GM12878 (cell line): ENCODE measurements at places on chromosomes 11 and 22. TPM values are rescaled to one million over a fixed set of nuclear protein-coding genes. Genes with fewer than 3 reads are reported as not detected.

DNA sequence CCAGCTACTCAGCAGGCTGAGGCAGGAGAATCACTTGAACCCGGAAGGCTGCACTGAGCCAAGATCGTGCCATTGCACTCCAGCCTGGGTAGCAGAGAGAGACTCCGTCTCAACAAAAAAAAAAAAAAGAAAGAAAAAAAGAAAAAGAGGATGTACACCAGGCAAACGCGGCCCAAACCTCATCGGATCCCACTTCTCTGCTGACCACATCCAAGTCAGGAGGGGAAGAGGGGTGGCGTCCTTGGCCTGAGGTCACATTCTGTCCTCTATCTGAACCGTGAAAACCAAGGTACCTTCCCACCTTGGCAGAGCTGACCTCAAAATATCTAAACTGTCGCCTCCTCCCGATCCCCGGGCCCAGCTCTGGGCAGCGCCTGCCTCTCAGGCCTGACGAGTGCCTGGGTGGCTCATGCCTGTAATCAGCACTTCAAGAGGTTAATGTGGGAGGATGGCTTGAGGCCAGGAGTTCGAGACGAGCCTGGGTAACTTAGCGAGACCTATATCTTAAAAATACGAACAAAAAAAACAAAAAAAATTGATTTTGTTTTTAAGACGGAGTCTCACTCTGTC lies 25.1 kb downstream of the RGL4 start:
- peaks cover 7% of the 10 kb centered on the region; the same call in 1 of the 2 replicates for H3K36me3 ChIP-seq
- peak overlapping the region; percentile 83 for H3K4me3 ChIP-seq
- H3K27ac ChIP-seq, result no peak overlapping the region
- peaks cover 14% of the 10 kb centered on the region for H3K4me1 ChIP-seq
- no peaks in the 10 kb centered on the region for H3K27me3 ChIP-seq
- DNase-seq, result no peak

GRCh38 chr22:28012832-28013460 lies 93.9 kb upstream of the PITPNB start:
- H3K36me3 ChIP-seq, result no peaks in the 10 kb centered on the region
- H3K27me3 ChIP-seq, result no peaks in the 10 kb centered on the region
- no peak overlapping the region for H3K27ac ChIP-seq
- no peak overlapping the region for H3K4me3 ChIP-seq
- DNase-seq, result no peak

DNA sequence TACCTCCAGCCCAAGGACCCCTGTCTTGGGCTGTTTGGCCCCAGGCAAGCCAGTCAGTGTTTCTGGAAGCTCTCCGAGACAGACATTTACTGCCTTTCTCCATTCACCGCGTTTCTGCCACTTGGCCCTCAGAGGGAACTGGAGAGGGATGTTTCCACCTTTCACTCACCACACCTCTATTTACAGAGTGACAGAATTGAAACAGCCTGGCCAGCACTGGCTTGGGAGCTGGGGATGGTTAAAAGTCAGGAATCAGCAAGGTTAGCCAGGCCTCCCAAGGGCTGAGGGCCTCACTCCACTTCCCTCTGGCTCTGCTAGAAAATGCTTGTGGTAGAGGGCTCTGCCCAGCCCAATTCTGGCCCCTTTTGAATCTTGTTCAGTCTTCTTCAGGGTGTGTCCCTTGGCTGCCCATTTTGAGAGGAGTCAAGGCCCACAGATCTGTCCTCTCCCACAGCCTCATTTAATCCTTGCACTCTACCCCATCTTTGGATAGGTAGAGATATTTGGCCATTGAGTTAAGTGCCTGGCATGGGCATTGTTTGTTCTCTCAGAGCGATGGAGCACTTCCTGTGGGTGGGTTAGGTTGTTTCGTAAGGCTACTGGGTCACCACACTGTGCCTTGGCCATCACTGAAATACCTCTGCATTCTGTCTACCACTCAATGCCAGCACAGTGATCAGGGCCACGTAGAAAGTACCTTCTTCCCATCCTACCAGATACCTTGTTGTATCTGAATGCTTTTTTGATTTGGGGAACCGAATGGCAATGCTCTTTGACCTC lies 119.2 kb downstream of the MICAL2 start:
- H3K36me3 ChIP-seq, result no peaks in the 10 kb centered on the region
- H3K4me1 ChIP-seq, result peaks cover under 1% of the 10 kb centered on the region
- DNase-seq, result no peak
- no peaks in the 10 kb centered on the region for H3K27me3 ChIP-seq
- H3K27ac ChIP-seq, result no peak overlapping the region

DNA sequence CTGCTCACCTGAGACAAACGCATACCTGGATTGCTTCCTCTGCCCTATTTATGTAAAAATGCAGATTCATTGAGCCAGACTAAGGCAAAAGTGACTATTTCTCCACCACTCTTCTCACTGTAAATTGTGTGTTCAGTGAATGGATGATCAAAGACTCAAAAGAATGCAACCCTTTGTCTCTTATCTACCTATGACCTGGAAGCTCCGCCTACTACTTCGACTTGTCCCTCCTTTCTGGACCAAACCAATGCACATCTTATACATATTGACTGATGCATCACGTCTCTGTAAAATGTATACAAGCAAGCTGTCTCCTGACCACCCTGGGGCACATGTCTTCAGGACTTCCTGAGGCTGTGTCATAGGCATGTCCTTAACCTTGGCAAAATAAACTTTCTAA lies 418.0 kb upstream of the SYN3 start:
- no peaks in the 10 kb centered on the region for H3K36me3 ChIP-seq
- DNase-seq, result no peak
- H3K27ac ChIP-seq, result no peak overlapping the region
- H3K27me3 ChIP-seq, result no peaks in the 10 kb centered on the region
- no peak overlapping the region for H3K4me3 ChIP-seq

- no peaks in the 10 kb centered on the region for H3K27me3 ChIP-seq
- no peak for DNase-seq
- H3K4me1 ChIP-seq, result peaks cover 3% of the 10 kb centered on the region; the same call in 1 of the 2 replicates
- H3K36me3 ChIP-seq, result no peaks in the 10 kb centered on the region
- H3K4me3 ChIP-seq, result no peak overlapping the region
- no peak overlapping the region for H3K27ac ChIP-seq
These were observed 48.7 kb upstream of the FDX1 start for GRCh38 chr11:110380836-110381622.

GRCh38 chr11:92838759-92839310 lies 130.6 kb upstream of the MTNR1B start:
- no peaks in the 10 kb centered on the region for H3K4me1 ChIP-seq
- no peaks in the 10 kb centered on the region for H3K27me3 ChIP-seq
- no peak overlapping the region for H3K4me3 ChIP-seq
- H3K27ac ChIP-seq, result no peak overlapping the region

DNA sequence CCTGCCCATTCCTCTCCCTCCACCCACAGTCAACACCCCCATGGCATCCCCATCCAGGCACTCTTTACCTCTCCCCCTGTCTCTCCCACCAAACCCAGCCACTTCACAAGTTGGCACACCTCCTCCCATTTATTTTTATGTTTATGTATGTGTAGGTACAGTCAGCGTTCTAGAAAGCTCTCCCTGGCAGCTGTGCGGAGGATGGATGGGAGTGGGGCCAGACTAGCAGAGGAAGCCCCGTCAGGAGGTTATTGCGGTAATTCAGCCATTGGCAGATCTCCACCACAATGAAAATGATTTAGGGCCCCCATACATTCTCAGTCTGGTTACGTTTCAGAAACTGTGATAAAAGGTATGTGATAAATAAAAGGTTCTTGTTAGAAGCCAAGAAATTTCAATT lies 51.3 kb downstream of the BTG4 start:
- DNase-seq, result no peak
- H3K27ac ChIP-seq, result no peak overlapping the region
- H3K27me3 ChIP-seq, result peaks cover 2% of the 10 kb centered on the region
- H3K36me3 ChIP-seq, result no peaks in the 10 kb centered on the region

GRCh38 chr22:40123387-40123786 lies 54.3 kb upstream of the TNRC6B start:
- H3K4me1 ChIP-seq, result no peaks in the 10 kb centered on the region
- no peak overlapping the region for H3K27ac ChIP-seq
- H3K27me3 ChIP-seq, result no peaks in the 10 kb centered on the region
- no peak overlapping the region for H3K4me3 ChIP-seq
- H3K36me3 ChIP-seq, result no peaks in the 10 kb centered on the region

GRCh38 chr11:127395034-127395433 lies 394.5 kb upstream of the KIRREL3 start:
- no peaks in the 10 kb centered on the region for H3K27me3 ChIP-seq
- H3K27ac ChIP-seq, result no peak overlapping the region
- H3K4me1 ChIP-seq, result no peaks in the 10 kb centered on the region
- H3K4me3 ChIP-seq, result no peak overlapping the region

The MYRF gene
- 2.0 and 3.1 TPM in 2 replicates for total RNA-seq

The MRGPRE gene
- total RNA-seq, result not detected in 2 replicates
